ENCODE measurements at places on chromosomes 7 and 10.

GRCh38 chr10:125684581-125684980 lies 1.6 kb upstream of the TEX36 start:
- DNase-seq = no peak

- DNase-seq = no peak
Measured at GRCh38 chr7:99820408-99821027, 7.3 kb upstream of the CYP3A43 start.

DNA sequence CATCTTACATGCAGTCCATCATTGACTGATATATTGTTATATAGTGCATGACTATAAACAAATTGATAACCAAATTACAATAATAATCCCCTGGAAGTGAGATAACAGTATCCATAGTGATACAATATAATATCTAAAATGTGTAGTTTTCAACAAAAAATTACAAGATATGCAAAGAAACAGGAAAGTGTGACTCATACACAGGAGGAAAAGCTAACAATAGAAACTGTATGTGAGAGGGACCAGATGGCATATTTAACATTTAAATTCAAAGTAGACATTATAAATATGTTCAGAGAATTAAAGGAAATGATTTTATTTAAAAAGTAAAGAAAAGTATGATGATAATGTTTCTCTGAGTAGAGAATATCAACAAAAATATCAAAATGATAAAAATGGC lies 8.0 kb downstream of the OR9A2 start:
- DNase-seq = no peak

DNA sequence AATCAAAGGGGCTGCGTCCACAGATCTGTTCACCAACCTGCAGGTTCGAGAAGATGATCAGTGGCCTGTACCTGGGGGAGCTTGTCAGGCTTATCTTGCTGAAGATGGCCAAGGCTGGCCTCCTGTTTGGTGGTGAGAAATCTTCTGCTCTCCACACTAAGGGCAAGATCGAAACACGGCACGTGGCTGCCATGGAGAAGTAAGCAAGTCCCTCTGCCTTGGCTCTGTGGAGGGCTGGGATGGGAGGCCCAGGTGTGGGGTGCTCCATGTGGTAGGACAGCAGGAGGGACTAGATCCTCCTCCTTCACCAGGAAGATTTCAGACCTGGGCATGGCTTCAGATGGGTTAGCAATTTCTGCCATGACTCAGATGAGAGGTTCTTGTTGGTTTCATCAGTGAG lies 25.9 kb downstream of the HKDC1 start:
- no peak for DNase-seq
